ENCODE measurements at places on chromosomes 12 and 14.

- no peak for DNase-seq
These were observed 88.1 kb upstream of the CCDC175 start for GRCh38 chr14:59664741-59665140.

GRCh38 chr12:132597333-132598316, 12.8 kb downstream of the LRCOL1 start:
- DNase-seq = peak; percentile 73

GRCh38 chr14:91344096-91344495, 73.5 kb downstream of the CCDC88C start:
- no peak for DNase-seq

DNA sequence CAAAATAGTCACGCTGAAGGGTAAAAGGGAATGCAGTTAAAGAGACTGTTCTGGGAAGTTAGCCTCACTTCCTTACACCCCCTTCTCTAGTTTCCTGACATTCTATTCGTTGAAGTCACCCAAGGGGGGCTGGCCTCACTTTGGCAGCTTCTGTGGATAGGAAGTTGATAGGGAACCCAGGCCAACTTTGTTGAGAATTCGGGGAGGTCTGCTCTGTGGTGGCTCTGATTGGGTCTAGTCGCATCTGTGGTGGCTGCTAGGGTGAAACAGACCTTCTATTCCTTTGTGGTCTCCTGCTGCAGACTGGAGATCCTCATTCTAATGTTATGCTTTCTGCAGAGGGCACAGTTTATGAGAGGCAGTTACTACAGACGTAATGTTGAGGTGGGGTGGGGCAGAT, 28.8 kb upstream of the GZMB start:
- peak; percentile 41 for DNase-seq

- no peak for DNase-seq
These were observed 670.6 kb downstream of the SLC16A7 start for GRCh38 chr12:60266381-60266852.

DNA sequence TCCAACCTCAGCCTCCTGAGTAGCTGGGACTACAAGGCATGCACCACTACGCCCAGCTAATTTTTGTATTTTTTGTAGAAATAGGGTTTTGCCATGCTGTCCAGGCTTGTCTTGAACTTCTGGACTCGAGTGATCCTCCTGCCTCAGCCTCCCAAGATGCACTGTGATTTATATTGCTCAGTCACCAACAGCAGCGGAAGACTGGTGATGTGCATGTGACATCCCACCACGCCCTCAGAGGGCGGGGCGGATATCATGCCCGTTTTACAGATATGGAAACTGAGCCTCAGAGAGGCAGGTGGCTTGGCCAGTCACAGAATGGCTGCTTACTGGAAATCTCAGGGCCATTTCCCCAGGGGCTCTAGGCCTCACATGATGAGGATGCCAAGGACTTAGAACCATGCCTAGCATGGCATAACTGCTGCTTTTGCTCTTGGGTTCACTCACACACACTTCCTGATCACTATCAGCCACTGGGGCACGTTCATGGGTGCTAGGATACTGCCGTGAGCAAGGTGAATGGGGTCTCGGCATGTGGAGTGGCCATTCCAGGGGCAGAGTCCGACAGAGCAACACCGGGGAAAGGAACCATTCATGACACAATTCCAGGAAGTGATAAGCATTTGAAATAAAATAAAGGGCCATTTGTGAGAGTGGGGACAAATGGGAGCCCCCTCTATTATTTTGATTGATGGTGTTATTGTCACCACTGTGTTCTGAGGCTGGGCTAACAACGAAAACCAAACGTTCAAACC, 31.9 kb downstream of the RBM19 start:
- DNase-seq = no peak

DNA sequence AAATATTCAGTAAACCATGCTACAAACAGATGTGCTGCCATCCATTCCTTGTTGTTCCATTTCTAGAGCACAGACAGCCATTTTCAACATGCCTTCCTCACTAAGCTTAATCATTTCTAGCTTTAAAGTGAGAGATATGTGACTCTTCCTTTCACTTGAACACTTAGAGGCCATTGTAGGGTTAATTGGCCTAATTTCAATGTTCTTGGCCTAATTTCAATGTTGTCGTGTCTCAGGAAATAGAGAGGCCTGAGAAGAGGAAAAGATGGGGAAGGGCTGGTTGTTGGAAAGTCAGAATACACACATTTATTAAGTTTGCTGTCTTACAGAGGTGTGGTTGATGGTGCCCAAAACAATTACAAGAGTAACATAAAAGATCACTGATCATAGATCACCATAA, 435.1 kb downstream of the ZFP36L1 start:
- DNase-seq = no peak

DNA sequence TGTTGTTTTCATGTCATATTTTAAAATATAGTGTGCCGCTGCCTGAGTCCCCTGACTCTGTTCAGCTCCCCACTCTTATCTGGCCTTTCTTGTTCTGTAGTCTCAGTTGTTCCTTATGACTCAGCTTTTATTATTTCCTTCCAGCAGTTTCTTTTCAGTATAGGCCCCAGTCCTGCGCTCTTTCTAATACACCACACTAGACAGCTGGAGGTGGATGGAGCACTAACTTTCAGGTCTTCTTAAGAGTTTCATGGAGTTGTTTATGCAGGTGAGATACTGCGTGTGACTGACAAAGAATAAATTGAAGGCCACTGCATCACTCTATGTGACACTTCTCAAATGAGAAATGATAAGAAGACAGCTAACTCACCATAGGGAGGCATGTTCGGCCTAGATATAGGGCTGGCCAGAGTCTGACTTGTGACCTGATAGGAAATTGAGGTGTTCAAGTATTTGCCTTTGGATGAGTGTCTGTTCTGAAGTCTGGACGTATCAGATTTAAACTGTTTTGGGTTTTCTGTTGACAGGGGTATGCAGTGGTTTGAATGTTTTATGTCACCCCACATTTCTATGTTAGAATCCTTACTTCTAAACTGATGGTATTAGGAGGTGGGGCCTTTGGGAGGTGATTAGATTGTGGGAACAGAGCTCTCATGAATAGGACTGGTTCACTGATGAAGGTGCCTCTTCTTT, 60.8 kb upstream of the CLMN start:
- no peak for DNase-seq

DNA sequence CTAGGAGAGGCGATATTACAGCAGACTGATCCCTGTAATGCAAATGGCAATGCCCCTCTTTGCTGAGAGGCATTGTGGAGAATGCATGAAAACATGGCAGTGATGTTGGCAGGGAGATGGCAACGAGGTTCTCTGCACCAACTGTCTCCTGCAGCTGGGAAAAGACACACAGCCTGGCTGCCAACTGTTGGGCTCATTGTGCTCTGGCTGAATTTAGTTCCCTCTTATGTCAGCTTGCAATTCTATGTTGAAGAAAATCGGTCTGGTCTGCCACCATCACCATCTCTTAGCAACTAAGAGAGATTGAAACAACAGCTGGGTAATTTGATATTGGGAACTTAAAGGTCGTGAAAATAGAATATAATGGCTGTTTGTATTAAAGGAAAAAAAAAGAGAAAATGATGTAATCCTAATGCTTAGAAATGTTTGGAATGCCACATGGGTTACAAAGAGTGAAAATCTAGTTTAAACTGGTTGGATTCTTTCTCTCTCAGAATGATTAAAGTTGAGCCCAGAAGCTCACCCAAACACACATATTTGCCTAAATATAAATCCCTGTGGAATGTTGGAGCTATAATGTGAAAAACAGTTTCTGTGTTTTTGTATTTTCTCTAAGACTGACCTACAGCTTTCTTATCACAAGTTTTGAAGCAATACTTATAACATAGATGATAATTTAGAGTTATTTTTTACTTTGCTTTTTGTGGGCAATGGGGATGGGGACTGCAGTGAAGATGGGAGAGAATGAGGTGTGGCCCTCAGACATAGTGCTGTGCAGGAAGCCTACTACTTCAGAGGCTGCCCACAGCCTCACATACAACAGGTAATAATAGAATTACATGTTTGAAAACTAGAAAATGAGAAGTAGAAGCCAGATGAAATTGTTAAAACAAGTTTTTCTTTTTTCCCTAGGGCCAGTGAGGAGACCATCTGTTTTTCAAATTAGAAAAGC, 143.7 kb downstream of the AKAP6 start:
- DNase-seq = peak; percentile 67

GRCh38 chr12:28172434-28173030, 17.7 kb upstream of the CCDC91 start:
- peak; percentile 66 for DNase-seq

DNA sequence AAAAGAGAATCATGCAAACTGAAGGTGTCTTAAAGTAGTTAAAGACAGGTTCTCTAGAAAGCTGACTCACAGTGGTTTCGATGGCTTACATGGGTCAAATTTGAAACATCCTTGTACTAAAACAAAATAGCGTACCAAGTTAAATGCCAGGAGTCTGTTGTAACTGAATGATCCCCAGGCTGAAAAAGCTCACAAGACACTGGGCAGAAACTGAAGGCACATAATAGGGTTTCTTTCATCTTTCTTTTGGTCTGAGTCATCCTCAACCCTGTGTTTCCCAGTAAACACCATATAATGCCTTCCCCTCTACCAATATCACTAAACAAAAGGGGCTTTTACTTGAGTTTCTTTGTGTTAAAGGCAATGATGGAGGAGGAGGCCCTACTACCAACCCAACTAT, 12.8 kb downstream of the ZFYVE1 start:
- no peak for DNase-seq

GRCh38 chr12:124039276-124039675, 66.3 kb downstream of the ZNF664 start:
- DNase-seq = no peak
